ENCODE measurements at places on chromosomes 16 and 17. TPM values are rescaled to one million over a fixed set of nuclear protein-coding genes. Genes with fewer than 3 reads are reported as not detected.

Gene TNFRSF17
- total RNA-seq, result not detected

Gene PRSS27
- 8.7 TPM for total RNA-seq

Gene SYT17
- 1.9 TPM for total RNA-seq

Gene CRYBA1
- not detected for total RNA-seq

Gene MPV17L
- total RNA-seq, result 5.0 TPM

Gene CES4A
- 7.4 TPM for total RNA-seq

DNA sequence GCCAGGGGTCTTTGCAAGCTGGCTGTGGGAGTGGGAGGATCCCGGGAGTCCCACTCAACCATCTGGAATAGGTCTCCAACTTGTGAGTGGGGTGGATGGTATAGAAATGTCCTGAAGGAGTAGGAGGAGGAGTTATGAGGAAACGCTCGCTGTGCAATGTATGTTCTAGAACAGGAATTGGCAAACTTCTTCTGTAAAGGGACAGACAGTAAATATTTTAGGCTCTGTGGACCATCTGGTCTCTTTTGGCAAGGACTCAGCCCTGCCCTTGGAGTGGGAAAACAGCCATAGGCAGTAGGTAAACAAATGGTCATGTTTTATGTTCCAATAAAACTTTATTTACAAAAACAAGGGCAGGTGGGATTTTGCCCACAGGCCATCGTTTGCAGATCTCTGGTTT, 149.2 kb downstream of the NPIPB5 start:
- no peak for DNase-seq

DNA sequence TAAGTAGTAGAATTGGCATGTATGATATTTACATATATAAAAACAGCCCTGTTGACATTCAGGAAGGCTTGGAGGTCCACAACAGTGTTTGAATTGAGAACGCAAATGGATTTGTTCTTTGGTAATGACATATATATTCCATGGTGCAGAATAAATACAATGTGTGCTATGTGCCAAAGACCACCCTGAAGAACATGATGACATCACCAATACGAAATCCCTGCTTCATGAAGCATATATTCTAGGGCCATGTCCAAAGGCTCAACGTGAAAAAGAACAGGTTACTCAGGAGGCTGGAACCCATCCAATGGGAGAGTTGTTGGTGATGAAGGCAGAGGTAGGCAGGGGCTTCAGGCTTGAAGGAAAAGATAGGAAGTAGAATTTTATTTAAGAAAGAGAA, 423.9 kb upstream of the MAF start:
- DNase-seq, result no peak

GRCh38 chr17:34504814-34505484, 74.4 kb upstream of the TMEM132E start:
- no peak for DNase-seq

- DNase-seq, result no peak
These were observed 2.5 kb downstream of the C1QTNF8 start for GRCh38 chr16:1093284-1094123.

GRCh38 chr16:15608398-15609285, 34.3 kb downstream of the MARF1 start:
- no peak for DNase-seq

Data from thoracic aorta (tissue), 2 donors.